ENCODE measurements at places on chromosomes 6 and 20.

GRCh38 chr6:227074-227782 is 65.1 kb upstream of the DUSP22 start:
- DNase-seq: no peak

DNA sequence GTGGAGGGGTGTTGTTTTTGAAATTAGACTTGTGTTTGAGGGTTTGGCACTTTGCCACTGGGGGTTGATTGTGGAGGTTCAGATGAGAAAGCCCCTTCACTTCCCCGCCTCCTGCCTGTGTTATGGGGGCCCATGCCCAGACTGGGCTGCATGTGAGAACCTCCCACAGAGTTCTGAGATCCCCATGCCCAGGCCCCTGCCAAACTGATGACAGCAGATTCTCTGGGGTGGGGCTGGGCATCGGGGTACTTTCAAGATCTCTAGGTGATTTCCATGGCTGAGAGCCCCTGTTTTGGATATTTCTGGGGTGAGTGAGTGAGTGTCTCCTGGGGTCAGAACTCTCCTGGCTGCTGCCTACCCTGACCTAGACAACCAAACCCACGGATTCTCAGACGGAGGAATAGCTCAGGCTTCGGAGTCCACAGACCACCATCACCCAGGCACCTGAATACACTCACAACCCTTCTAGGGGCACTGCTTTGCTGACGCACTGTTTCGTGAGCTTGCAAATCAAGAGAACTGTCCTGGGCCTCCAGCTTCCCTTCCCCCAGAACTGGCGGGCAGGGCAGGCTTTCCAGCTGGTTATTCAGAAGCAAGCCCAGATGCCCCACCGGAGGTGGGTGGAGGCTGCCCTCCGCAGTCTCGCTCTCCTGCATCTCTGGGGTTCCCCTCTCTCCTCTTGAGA is 6.3 kb downstream of the BCAS1 start:
- DNase-seq: no peak

GRCh38 chr20:8148501-8148900 is 16.4 kb downstream of the PLCB1 start:
- no peak for DNase-seq

DNA sequence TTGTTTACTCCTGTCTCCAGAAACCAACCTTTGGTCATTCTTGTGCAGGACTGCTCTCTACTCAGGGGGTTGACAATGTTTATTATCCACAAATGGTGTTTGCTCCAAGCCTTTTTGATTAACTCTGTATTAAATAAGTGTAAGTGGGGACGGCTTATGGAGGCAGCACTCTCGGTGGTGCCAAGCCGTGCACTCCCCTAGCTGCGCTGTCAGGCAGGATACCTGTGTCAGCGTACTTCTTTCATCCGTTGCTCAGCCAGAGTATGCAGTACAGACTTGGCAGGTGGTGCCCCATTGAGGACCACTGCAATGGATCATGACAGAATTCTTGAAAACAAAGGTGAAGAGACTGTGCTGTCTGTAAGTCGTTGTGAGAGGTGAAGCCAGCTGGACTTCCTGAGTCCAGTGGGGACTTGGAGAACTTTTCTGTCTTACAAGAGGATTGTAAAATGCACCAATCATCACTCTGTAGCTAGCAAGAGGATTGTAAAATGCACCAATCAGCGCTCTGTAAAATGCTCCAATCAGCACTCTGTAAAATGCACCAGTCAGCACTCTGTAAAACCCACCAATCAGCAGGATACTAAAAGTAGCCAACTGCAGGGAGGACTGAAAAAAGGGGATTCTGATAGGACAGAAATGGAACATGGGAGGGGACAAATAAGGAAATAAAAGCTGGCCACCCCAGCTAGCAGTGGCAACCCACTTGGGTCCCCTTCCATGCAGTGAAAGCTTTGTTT is 480.0 kb downstream of the MEI4 start:
- no peak for DNase-seq

DNA sequence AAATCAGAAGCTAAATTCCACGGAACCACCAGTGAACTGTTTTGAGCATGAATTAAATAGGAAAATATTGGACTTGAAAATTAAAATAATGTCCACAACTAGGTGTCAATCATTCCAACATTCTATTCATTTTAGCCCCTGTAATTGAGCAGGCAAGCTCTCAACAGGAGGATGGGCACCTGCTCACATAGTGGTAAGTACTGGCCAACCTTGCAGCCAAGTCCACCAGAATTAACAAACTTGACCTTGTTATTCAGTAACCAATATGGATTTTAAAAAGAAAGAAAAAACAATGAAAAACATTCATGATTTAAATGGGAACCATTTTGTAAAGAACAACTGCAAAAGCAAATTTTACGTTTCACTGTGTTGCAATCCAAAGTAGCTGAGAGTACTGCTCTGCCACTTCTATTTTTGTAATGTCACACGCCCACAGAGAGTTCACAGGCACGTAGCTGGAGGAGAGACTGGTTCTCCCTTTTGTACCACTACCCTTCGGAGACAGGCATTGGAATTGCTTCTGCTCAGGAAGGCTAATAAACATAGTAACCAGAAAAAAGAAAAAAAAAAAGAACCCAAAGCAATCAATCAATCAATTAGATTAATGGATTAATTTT is 75.2 kb upstream of the F13A1 start:
- no peak for DNase-seq

DNA sequence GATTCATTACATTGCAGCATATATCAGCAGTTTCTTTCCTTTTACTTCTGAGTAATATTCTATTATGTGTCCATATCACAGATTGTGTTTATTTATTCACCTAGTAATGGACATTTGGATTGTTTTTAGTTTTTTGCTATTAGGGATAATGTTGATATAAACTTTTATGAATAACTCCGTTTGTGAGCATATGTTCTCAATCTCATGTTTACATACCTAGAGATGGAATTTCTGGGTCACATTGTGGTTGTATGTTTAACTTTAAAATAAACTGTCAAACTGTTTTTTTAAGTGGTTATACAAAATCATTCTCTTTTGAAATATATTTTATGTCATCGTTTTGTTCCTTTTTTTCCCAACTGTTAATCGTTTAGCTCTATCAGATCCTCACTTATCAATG is 311.6 kb downstream of the MMUT start:
- no peak for DNase-seq

GRCh38 chr6:43113431-43114260 is 37.5 kb downstream of the PTK7 start:
- peak; percentile 29 for DNase-seq

- no peak for DNase-seq
Measured at GRCh38 chr20:63830841-63831588, at the start of gene ZBTB46. Gene ZBTB46, minus strand, starts transcription at chr20:63831264. Its CDS starts 40,507 bp downstream, at chr20:63790757.

GRCh38 chr6:106290032-106290431 is 35.5 kb downstream of the ATG5 start:
- no peak for DNase-seq

DNA sequence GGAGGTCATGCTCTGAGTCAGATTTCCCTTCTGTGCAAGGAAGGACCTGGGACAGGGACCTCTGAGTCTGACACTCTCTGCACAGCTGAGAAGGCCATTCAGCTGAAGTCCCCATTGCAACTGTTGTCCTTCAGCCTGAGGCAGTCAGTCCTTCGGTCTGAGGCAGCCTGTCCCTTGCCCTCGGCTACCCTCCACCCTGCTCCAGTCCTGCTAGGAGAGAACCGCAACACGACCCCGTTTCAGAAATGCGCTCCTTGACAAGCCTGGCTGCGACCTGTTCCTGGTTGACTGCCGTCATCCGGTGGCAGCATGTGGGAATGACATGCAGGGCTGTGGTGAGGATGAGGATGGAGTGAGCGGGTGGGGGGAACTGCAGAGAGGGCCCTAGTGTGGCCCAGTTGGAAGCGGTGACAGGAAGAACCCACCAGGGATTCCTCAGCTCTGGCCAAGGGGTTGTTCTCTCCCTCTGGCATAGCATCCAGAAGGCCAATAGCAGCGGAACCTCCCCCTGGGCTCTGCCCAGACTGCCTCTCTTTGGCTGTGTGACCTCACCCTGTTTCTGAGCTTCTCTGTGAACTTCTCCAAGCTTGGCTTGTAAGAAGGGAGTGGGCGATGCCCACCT is 40.3 kb upstream of the ANGPT4 start:
- peak; percentile 14 for DNase-seq

GRCh38 chr20:45518282-45518681 is 2.9 kb upstream of the SPINT3 start:
- DNase-seq: no peak

DNA sequence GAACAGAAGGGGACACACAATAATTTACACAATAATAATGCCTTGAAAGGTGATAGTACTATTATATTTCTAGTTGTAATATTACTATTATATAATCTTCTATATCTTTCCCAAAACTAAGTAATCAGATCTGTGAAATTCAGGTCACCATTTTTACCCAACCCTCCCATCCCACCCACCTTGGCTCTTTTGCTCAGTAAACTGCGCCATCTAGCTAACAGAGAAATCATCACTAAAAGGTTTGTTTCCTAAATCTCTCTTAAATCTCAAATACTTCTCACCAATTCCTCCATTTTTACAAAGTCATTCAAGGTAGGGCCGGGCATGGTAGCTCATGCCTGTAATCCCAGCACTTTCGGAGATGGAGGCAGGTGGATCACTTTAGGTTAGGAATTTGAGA is 83.4 kb downstream of the CDK19 start:
- no peak for DNase-seq

DNA sequence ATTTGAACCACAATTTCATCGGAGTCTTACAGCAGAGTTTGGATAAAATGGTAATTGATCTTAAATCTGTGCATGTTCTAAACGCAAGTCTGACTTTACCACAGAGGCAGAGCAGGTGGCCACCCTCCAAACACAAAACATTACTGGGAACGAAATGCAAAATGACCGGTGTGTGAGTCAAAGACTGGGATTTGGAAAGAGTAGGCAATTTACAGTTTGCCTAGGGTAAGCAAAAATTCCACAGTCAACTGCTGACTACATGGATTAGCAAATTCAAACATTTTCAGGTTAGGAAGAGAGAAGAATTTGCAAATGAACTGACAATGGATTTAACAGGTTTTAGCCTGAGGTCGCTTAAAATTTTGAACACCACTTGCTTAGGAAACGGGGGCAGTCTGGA is 444.4 kb downstream of the HDGFL1 start:
- DNase-seq: no peak

- no peak for DNase-seq
Measured at GRCh38 chr20:31923388-31924331, 28.2 kb downstream of the PDRG1 start.

GRCh38 chr6:56335726-56336125 is 88.3 kb upstream of the COL21A1 start:
- no peak for DNase-seq

GRCh38 chr20:33372993-33373441 is 28.3 kb downstream of the CDK5RAP1 start:
- DNase-seq: no peak
